Stimulated activated CD8-positive, alpha-beta memory T cell treated with anti-CD3 and anti-CD28 coated beads, Interleukin-7, amount 100 ng/mL, for 1 hour (primary cell): ENCODE measurements at places on chromosomes 7 and 10.

DNA sequence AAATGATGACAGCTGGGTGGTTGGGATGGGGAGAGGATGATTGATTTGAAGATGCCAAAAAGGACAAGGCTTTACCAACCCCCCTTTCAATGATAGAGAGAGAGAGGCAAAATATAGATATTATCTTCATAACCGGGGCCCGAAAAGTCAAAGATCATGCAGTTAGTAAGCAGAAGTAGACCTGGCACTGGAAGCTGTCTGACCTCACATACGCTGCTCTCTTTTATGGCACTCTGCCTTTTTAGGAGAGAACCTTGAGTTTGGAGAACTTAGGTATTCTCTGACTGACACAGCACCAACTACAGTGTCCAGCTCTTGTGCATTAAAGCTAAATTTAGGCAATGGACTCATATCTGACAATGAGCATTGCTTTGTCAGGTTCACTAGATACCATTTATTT lies 30.7 kb downstream of the CNNM2 start:
- no peak for DNase-seq

DNA sequence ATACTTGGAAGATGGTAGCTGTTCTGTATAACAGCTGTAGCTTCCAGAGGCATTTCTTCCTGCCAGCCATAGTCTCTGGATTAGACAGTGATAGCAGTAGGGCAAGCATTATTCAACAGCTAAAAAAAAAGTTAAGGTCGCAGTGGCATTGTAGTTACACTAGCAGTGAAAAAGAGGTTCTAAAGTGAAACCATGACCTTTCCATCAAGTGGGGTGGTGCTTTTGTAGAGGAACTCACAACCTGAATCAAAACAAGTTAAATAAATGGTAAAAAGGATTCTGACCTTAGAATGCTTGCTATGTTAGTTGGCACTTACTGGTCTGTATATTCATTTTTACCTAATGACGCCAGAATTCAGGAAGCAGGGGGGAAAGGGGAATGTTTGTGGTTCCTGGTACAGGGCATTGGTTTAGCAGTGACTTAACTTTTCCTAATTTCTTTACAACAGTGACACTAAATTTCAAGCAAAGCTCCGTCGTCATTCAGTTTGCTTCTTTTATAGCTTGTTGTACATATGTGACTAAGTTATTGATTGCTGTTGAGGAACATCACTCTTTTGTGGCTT lies 55.0 kb downstream of the GBF1 start:
- no peak for DNase-seq

DNA sequence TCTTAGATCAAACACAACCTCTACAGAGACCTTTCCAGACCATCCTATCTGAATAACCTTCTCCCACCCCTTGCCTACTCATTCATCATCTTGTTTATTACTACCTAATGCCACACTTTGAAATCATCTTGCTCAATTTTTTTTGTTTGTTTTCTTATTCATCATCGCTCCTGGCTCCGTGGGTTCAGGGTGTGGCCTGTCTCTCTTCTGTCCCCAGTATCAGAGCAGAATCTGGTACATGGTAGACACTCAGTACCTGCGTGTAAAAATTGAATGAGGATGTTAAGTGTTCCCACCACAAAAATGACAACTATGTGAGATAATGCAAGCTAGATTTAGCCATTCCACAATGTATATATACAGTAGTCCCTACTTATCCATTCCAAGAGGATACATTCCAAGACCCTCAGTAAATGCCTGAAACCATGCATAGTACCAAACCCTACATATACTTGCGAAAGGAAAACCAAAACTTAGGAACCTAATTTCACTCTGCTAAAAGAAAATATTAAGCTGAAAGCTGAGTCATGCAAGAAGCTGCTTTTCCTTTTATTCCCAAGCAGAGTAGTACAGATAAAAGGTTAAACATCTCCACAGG lies 72.1 kb upstream of the SEC61G start:
- no peak for DNase-seq

GRCh38 chr10:113552014-113552413 lies 839 bp upstream of the HABP2 start:
- DNase-seq: no peak

DNA sequence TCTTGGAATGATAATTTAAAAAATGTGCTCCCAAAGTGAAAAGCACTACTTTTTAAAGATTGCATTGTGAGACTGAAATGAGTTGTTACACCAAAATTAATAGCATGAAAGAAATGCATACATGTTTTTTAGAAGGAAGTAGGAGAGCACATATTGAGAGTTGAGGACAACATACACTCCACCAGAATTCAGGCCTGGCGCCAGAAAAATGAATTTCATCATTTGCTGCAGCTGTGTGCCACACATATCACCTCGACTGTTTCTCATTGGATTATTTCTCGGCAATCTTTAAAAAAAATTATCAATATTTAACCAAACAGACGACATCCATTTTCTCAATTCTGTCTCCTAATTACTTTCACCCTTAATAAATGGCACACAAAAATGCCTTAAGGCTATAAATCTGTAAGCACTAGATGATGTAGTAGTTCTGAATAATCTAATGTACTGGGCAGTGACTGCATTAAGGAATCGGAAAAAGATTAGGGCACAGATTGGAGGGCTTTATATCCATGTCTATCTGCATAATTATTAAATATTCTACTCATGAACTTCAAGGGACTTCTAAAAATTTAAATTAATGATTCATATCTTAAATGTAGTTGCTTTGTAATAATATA lies 590.4 kb downstream of the NXPH1 start:
- no peak for DNase-seq

DNA sequence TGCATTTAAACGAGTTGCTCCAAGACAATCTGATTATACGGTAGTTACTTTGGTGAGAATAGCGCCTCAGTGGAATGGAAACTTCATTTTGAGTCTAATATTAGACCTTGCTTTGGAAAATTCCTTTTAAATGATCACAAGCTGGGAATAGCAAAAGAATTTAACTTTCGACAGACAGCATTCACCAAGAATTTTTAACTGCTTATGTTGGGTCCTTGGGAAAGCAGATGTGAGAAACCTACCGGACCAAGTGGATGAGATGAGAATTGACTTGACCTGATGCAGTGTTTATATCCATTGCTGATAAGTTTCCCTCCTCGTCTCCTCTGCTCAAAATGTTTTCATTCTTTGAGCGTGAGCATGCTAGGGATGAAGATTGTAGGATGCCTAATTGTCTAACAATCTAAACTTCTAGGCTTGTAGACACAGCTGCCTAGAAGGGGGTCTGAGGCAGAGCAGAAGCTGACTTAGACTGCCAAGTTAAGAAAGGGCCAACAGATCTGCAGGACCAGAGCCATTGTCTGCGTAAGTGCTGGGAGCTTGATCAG lies 126.9 kb downstream of the CNNM2 start:
- no peak for DNase-seq

DNA sequence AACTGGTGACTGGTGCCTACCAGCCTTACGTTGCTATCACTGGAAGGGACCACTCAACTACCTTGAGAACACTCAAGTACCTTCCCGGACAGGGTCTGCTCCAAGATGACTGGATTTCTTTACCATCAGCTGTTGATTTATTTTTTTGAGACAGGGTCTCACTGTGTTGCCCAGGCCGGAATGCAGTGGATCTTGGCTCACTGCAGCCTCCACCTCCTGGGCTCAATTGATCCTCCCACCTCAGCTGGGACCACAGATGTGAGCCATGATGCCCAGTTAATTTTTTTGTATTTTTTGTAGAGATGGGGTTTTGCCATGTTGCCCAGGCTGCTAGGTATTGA lies 45.2 kb upstream of the DLG5 start:
- DNase-seq: no peak

DNA sequence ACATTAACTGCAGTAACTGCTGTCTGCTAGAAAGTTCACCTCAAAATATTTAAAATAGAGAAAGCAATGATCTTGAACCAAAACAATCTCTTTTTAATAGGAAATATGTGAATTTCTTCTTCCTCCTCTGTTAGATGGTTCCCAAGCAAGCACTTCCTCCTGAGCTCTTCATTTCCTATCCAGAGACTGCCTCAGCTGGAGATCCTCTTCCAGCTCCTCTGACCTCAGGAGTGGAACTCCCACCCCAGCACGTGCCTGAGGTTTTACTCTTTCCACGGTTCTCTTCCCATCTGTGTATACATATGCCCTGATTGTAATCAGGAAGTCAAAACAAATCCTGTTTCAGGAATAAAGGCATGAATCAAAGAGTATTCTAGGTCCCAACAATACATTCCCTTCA lies 5.6 kb downstream of the DENND11 start:
- no peak for DNase-seq

GRCh38 chr7:79176859-79177477 lies 276.5 kb downstream of the MAGI2 start:
- no peak for DNase-seq

- DNase-seq: no peak
These were observed 135.4 kb upstream of the BMPER start for GRCh38 chr7:33769930-33770329.

GRCh38 chr7:39621784-39622411 lies 1.5 kb upstream of the RALA start:
- no peak for DNase-seq

- no peak for DNase-seq
These were observed 44.7 kb upstream of the PDGFA start for GRCh38 chr7:564176-564865.

GRCh38 chr10:29470843-29471543 lies 163.8 kb downstream of the SVIL start:
- no peak for DNase-seq

GRCh38 chr7:95517870-95518269 lies 32.1 kb downstream of the ASB4 start:
- no peak for DNase-seq

GRCh38 chr7:94414481-94414880 lies 19.8 kb downstream of the COL1A2 start:
- no peak for DNase-seq

GRCh38 chr7:25895792-25896171 lies 256.2 kb upstream of the NFE2L3 start:
- no peak for DNase-seq

DNA sequence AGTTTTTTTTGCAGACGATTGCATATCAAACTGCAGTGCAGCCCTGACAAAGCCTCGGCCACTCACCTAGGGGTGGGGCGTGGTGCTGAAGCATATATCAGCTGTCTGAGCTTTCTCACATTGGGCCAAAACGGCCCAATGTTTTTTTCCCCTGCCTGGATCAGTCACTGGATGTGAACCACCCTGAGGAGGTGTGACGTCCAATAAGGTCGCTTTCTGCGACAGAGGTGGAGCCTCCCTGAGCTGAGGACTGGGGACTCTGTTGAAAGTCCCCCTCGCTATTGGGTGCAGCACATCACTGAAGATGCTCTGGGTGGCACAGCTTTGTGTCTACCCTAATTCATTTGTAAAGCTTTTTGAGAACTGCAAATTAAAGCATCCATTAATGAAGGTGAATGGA lies 60.9 kb downstream of the SEM1 start:
- no peak for DNase-seq

DNA sequence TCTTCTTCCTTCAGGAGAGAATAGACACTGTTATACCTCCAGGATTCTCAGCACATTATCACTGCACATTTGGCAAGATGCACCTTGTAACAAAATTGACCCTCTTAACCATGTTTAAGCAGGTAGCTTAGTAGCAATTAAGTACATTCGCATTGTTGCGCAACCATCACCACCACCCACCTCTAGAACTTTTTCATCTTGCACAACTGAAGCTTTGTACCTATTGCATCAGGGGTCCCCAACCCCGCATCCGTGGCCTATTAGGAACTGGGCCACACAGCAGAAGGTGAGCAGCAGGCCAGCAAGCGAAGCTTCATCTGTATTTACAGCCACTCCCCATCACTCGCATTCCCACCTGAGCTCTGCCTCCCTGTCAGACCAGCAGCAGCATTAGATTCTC lies 29.9 kb upstream of the SMURF1 start:
- DNase-seq: no peak

DNA sequence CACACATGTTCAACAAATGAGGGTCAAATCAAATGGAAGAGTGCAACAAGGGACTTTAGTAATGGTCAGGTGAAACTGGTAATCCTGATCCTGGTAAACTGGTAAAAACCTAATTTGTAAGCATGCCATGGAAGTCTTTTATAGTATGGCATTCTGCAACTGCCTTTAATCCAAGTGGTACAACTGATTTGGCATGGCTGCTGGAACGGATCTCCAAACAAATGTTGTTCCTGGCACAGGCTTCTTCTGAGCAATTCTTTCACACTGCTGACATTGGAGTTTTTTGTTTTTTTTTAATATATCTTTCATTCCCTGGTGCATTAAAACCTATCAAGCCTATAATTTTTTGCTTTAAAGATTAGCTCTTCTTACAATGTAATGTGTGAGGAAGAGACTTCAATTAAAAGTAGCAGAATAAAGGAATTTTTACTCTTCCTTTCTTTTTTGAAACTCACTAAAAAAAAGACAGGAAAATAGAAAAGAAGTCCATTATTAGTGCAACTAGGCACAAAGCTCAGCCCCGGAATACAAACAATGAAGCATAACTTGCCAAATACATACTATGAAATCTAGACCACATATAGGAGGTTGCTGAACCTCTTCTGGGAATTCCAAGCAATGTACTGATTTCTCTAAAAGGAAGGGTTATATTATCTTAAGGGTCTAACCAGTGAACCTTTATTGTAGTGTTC lies 79.3 kb upstream of the OIT3 start:
- DNase-seq: no peak

DNA sequence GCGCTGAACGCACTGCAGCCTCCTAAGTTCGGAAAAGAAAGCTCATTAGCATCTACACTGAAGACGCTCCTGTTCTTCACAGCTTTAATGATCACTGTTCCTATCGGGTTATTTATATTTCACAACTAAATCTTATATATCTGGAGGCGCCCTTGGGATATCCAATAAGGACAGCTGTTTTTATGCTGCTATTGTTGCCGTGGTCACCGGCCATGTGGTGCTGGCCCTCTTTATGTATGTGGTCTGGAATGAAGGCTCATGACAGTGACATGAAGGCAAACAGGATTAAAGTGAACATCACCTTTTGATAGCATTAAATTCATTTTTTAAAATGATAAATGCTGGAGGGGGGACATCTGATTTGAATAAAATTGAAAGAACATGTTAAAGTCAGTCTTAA lies 8.8 kb downstream of the BLVRA start:
- no peak for DNase-seq

DNA sequence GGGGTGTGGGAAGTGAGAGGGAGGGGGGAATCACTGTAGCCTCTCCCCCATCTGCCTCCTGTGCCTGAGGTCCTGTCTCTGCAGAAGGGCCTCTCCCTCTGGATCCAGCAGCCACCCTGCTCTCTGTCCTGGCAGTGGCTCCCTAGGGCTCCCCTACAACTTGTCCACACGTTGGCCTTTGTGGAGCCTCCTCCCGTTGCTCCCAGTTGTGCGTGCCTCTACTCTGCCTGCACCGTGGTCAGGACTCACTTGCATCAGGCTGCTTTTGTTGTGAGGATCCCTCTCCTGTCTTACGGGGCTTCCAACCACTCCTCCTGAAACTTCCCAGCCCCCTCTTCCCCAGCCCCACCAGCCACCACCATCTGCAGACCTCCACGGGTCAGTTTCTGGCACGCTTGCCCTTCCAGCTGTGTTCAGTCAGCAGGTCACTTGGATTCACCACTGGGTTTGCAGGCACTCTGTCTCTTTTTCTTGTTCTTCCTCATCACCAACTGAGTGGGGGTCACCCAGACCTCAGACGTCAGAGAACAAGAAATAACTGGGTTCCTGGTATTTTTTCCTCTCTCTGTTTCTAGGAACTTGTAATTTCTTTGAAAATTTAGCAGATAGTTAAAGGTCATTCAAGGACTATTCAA lies 62.3 kb downstream of the RAMP3 start:
- no peak for DNase-seq
